Stimulated activated CD8-positive, alpha-beta memory T cell treated with anti-CD3 and anti-CD28 coated beads, Interleukin-15, amount 100 ng/mL, for 1 hour (primary cell): ENCODE measurements at places on chromosomes 1 and 21.

DNA sequence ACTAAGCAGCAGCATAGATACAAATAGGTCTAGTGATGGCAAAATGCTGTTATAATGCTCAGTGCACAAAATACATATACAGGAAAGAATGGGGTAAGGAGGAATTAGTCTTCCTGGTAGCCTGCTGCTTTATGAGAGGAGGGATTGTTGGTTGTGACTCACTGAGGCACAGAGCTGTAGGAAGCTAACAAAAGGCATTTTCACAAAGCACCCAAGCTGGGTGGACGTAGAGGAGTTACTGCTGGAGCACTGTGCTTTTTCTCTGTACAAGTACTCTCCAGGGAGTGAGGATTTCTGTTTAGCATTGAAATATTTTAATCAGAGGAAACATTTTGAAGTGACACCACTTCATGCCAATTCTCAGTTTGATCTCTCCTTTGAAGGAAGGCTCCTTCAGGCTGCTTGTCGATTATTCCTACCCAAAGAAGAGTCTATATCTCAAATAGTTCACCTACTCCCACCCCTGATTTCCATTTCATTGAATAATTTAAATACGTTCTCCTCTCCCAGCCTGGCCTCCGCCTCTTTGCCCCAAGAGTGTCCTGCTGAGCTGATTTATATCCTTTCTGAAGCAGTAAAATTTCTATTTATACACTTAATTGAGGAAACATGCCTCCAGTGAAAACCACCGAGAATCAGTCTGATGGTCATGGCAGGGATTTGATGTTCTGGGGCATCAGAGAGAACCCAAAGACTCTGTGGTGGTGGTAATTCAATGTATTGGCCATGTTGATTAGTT, 271.9 kb downstream of the HHAT start:
- no peak for DNase-seq

DNA sequence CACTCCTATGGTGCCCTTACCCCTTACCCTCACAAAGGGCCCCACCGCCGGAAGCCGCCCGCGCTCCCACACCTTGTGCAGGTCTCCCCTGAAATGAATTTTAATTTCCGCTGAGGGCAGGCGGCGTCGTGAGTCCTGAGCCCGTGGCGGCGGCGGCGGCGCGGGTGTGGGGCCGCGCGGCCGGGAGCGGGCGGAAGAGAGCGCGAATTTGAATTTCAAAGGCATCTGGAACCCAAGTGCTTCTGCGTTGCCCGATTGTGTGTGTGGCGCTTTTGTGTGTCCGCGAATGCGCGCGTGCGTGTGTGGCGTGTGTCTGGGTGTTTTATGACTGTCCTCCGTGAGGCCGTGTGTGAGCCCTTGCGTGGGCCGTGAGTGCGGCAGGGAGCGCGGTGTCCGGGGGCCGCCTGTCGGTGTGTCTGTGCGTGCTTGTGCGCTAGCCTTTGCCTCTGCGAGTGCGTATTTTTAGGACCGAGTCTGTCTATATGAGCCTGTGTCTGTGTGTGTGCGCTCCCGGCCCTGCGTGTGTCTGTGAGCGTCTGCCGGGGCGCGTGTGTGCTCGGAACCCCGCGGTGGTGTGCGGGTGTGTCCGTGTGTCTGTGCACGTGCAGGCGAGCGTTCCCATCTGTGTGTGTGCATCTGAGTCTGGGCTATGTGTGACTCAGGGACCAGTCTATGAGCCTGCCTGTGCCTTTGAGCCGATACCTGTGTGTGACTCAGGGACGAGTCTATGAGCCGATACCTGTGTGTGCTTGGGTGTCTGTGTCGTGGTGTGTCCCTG, 7.9 kb upstream of the ADGRB2 start:
- no peak for DNase-seq

DNA sequence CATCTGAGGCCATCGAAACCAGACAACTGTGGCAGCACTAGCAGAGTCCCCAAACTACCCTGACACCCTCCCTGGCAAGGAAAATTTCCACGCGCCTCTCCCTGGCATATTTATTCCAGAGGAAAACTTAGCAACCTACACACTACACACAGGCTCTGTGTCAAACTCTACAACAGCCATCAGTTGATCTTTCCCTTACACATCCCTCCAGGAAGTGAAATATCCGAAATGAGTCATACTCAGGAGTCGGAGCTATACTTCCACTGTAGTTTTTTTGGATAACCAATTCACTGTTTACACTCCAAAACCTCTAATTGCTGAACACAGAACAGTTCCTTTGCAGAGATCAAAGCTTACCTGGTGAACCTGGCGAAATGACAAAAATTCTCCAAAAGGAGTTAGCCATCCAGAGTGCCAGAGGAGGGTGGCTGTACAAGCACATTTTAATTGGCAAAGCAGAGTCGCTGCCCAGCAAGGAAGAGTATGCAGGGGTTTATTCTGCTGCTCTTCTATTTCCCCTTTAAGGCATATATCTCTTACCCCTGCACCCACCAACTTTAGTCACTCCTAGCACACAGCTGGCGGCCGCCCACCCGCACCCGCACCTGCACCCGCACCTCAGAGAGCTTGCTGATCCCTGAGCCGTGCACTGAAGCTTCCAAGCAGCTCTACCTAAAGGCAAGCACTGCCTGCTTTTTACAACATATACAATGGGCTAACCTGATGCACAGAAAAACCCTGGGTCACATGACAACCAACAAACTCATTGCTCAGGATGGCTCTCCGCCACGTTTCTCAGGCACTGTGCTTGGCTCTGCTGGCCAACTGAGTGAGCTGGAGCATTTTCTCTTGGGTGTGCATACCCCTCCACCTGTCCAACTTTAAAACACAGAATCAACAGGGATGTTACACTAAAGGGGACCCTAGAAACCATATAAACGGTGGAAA, 54.9 kb downstream of the CAPZB start:
- DNase-seq = no peak

GRCh38 chr1:45014321-45015028, 2.4 kb downstream of the UROD start:
- peak; percentile 72 for DNase-seq

DNA sequence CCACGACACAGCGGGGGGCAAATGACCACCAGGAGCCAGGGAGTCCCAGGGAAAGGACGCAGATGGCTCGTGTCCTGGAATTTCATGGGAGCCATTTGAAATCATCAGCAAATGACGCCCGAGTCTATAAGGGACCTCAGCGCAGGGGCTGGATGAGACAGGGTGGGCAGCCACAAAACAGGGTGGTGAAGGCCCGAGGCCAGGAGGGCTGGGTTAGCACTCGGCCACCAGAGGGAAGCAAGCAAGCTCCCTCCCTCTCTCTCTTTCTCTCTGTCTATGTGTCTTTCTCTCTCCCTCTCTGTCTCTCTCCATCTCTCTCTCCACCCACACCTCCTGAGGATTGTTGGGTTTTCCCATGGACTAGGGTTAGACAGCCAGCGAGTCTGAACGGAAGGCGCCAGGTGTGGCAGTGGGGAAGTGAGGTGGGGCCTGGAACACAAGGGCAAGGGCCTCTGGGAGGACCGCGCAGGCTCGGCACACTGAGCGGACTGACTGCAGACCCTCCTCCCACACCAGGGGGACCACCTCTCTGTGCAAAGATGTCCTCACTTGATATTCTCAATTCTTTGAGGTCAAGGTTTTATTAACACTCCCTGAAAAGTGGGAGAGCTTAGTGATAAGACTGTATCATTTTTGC, 73.8 kb upstream of the TMPRSS2 start:
- DNase-seq = no peak

DNA sequence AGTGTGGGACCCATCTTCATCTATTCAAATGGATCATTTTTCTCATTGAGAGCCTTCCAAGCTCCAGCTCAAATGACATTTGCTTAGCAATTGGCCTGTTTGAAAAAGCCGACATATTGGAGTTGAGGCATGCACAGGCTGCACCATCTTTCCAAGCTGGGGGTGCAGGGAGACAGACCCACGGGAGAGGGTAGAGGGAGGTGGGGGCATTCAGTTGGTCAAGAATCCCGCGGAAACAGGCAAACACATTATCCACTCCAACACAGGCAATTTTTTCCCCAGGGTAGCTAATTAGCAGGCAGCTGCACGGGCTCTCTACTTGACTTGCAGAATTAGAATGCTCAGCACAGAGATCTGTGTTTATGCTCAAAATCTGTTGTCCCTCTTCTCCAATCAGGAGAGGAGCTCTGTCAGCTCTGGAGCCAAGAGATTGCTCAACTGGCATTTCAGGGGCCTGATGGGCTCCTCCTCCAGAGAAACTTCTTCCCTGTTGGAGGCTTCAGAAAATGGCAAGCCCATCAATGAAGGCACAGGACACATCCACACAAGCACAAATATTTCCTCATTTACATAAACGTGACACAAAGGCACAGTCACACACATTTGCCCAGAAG, 267.8 kb downstream of the FOXD2 start:
- no peak for DNase-seq

DNA sequence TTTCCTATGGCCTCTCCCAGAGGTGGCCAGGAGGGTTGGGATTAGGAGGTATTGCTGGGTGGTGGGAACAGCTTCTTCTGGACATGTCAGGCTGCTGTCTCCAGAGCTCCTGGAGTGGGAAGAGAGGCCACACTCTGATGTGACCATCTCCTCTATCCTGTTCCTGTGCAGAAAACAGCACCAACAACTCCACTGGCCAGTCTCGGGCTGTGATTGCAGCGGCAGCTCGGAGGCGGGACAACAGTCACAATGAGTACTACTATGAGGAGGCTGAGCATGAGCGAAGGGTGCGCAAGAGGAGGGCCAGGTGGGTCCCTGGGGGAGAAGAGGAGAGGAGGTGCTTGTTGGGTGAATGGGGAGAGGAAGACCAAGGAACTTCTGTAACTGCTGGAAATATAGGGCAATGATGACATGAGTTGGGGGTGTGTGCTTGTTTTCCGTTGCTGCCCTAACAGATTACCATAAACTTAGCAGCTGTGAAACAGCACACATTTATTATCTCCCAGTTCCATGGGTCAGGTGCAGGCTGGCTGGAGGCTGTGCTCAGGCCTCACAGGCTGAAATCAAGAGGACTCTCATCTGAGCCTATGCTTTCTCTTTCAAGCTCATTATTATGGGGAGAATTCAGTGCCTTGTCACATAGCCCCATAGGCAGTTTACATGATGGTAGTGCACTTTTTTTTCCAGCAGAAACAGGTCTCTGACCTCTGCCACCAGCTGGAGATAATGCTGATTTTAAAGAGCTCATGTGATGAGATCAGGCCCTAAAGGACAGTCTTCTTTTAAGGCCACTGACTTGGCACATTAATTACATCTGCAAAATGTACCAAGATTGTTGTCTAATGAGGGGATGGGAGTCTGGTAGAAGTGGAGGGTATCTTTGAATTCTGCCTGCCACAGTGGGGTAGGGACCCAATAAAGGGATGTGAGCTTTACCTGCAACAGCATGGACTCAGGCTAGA, 20.8 kb downstream of the VANGL2 start:
- no peak for DNase-seq

- no peak for DNase-seq
These were observed 43.2 kb upstream of the KCTD3 start for GRCh38 chr1:215523906-215524305.

DNA sequence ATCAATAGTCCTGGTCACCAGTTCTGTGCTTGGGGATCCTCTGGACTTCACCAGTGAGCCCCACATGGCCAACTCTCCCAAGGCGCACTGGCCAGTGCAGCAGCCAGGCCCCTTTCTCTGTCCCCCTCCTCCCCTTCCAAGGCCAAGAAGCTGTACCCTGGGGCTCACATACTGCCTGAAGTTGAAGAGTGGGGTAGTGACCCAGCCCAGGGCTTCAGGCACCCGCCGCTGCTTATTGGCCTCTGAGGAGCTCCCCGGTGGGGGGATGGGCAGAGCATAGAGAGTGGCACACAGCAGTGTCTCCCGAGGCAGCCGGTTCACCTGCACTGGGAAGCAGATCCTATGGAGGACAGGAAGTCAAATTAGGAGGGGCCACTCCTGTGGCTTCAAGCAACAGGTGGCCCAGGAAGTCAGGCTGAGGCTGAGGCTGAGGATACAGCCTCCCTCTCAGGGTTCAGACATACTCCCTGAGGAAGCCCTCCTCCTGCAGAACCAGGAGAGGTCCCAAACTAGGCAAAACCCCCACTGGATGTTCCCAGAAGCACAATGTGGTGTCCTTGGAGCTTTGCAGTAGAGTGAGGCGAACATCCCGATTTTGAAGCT, 38.2 kb upstream of the PPP1R15B start:
- DNase-seq = no peak

- DNase-seq = no peak
These were observed 146.8 kb downstream of the NPHP4 start for GRCh38 chr1:5845376-5845775.

GRCh38 chr1:157955857-157956256, 37.6 kb upstream of the KIRREL1 start:
- DNase-seq = no peak

DNA sequence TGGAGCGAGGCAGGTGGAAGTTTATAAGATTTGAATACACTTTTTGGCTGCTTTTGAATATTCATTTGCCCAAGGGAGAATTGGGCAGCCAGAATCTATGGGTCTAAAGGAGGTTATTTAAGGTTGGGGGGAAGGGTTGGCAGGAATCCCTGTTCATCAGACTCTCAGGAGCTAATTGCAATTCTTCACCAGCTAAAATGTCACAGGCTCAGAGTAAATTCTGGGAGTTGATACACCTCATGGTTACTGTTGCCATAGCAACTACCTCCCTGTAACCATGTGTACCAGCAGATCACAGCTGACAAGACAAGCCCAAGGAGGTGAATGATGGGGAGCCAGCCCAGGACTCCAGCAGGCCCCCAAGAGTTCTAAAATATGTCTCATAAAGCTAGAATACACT, 75.5 kb downstream of the CAMK2N1 start:
- DNase-seq = no peak

GRCh38 chr1:203549309-203549708, 55.4 kb downstream of the OPTC start:
- no peak for DNase-seq

GRCh38 chr1:167820684-167821355, 93.1 kb downstream of the ADCY10 start:
- DNase-seq = no peak

GRCh38 chr21:25343774-25344545, 263.3 kb downstream of the MRPL39 start:
- no peak for DNase-seq

DNA sequence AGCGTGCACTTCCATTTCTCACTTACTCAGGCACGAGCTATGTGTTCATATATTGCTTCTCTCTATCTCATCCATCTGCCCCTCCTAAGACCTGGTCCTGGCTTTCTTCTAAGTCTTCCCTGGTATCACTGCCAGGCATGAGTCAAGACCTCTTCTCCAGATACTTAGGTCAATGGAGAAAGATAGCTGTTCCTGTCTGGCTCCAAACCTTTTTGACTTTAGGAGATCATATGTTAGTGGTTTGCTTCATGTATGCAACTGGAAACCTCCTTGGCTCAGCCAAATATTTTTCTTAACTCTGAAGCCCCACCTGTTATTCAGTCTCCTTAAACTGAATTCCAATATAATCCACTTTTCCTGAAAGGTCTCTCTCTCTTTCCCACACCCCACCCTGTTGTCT, 211.6 kb upstream of the PTBP2 start:
- DNase-seq = no peak
